Lung microvascular endothelial cell (primary cell): ENCODE measurements at places on chromosomes 5 and 9. TPM values are rescaled to one million over a fixed set of nuclear protein-coding genes. Genes with fewer than 3 reads are reported as not detected.

GRCh38 chr5:115209279-115209678, 39.6 kb upstream of the TRIM36 start:
- DNase-seq = no peak

- DNase-seq = no peak
These were observed 106.6 kb upstream of the CDH6 start for GRCh38 chr5:31086839-31087415.

DNA sequence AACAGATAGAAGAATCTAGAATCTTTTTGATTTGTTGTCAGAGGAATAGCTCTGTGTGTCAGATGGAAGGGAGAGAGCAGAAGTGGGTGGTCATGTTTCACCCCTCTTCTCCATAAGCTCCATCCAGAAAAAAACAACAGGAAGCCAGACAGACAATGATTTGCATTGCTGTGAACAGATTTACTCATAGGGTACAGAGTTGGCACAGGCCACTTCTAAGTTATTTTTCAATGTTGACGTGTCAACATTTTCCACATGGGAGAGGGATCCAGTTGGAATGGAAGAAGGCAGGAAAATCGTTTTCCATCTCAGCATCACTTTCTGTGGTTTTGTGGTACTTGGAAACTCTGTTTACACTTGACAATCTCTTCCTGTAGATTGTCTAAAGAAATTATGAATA, 86.7 kb downstream of the INSYN2B start:
- peak; percentile 82 for DNase-seq

Gene P4HA2
- total RNA-seq = 35.1 and 36.8 TPM in 2 replicates

DNA sequence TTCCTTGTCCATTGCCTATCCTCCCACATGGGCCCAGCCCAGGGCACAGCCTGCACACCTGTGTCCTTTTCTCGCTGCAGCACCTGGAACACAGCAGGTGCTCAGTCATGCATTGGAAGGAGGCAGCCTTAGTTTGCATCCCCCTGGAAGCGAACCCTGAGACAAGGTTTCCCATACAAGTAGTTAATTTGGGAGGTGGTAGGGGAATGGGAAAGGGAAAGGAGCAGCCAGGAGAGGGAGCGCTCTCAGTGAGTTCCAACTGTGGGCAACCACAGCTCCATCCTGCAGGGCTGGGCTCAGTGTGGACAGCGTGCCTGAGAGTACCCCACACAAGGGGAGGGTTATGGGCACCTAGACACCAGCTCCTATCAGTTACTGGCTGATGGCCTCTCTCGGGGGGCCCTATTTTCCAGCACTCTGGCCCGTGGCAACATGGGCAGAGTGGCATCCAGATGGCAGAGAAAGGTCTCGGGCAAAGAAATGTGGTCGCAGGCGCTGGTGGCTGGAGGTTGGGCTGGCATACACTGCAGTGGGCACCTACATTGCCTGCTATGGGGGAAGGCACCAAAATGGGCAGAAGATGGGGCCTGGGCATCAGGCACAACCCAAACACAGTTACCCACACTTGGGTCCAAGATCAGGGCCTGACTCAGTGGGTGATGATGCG, 50.1 kb downstream of the TSPAN17 start:
- DNase-seq = no peak
